Choroid plexus epithelial cell (primary cell): ENCODE measurements at places on chromosomes 13 and 19.

DNA sequence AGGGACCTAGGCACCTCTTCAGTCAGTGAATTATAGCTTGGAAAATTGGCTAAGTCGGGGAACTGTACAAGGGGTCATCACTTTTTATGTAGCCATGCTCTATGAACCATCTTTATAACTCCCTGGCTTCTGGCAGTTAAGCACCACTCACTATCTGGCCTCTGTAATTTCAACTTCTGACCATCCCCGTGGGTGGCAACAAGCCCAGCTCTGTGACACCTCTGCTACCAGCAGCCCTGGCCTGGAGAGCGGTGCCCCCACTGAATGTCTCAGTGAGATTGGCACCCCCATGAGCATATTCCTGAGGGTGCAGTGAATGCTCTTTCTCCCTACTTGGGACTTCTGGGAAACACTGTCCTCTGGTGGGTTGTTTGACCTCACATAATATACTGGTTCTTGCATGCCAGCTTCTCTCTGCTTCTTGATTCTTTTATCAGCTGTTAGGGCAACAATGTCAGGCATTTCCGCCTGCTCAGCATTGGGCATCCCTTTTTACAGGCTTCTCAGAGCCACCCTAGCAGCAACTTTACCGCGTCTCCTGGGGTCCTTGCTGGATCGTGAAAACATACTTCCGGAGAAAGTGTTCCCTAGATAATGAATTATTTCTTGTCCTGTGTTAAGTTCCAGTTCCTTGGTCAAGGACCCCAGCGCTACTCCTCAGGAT, 10.4 kb downstream of the KL start:
- DNase-seq = no peak

- no peak for DNase-seq
Measured at GRCh38 chr13:110268061-110268460, 38.9 kb downstream of the COL4A1 start.

- DNase-seq = no peak
Measured at GRCh38 chr19:39167461-39168257, 29.1 kb upstream of the NCCRP1 start.

- DNase-seq = no peak
Measured at GRCh38 chr19:49689133-49690078, at the start of gene ADM5. TSS of gene ADM5 (plus strand) at chr19:49689594. CDS start at chr19:49689838, 244 bp downstream.

- DNase-seq = peak; percentile 84
Measured at GRCh38 chr13:26062853-26063444, 11.1 kb upstream of the SHISA2 start.
